ENCODE measurements at places on chromosomes 12 and 14.

- DNase-seq, result no peak
These were observed 41.1 kb downstream of the BBS10 start for GRCh38 chr12:76307083-76307482.

- no peak for DNase-seq
These were observed 83.0 kb downstream of the DENND5B start for GRCh38 chr12:31507966-31508365.

- peak; percentile 92 for DNase-seq
These were observed 50.9 kb upstream of the VASH1 start for GRCh38 chr14:76710056-76711010.

DNA sequence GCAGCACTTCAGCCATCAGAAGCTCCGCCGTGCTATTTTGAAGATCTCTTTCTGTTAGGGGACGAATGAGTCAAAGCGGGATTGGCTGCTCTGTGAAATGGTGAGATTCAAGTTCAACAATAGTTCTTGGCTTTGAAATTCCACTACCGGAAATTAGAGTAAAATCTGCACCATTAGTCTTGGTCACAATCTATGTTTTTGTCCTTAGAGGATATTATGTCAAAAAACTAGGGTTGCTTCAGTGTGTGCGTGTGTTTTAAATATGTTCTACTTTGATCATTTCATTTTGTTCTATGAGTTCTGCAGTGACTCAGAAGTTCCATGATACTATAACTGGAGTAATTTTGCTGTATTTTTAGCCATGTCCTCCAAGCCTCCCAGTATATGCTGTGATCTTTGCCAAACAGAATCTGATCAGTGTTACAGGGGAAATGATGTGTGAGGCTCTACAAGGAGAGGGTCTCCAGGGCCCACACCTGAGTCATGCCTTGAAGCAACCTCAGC is 22.6 kb downstream of the GPHB5 start:
- DNase-seq, result no peak

DNA sequence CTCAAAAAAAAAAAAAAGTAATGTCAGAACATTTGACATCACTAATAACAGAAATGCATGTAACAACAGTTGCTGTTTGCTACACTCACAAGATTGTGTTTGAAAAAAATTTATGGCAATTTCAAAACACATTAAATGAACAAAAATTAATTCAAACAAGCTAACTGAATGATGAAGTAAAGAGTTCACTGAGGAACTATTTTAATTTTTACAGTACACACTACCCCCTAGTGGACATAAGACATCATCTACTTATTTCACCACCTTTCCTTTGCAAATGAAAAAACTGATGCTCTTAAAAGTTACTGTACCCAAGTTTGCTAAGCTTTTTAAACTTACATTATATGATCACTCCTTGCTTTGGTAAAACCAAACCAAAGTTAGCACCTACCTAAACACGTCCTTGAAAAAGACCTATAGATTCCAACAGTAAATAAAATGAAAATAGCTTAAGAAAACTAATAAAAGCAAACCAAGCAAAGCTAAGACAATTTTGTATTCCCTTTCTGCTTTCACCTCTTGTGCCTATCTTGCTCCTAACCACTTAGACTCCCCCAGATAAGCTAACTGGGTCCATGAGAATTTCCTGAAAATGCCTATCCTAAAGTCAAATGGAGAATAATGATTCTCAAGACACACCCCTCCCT is 22.2 kb downstream of the UBE2N start:
- peak; percentile 35 for DNase-seq

DNA sequence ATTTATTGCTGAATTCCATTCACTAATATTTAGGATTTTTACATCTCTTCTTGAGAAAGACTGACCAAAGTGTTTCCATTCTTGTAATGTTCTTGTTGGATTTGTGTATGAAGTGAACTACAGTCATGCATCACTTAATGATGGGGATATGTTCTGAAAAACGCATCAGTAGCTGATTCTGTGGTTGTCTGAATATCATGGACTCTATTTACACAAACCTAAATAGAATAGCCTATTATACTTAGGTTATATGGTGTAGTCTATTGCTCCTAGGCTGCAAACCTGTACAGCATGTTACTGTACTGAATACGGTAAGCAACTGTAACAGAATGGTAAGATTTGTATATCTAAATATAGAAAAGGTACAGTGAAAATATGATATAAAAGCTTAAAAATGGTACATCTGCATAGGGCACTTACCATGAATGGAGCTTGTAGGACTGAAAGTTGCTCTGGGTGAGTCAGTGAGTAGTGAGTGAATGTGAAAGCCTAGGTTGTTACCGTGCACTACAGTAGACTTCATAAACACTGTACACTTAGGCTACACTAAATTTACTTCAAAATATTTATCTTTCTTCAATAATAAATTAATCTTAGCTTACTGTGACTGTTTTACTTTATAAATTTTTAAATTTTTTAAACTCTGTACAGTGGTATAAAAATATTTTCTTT is 27.6 kb upstream of the P2RX4 start:
- no peak for DNase-seq

DNA sequence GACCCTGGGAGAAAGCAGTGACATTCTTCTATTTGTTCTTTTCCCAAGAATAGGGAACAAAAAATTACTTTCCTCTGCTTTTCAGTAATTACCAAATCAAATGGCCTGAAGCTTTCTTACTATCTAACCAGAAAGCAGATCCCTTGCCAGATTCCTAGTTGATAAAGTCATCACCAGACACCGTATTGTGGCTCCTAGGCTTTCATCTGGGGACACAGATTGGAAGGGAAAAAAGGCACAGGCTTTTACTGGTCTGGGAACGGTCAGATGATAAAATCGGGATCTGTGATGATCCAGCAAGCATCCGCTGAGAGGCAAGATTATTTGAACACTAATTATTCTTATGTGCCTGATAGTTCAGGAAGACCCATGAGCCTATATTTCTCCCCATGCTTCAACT is 79.1 kb upstream of the BCL2L14 start:
- DNase-seq, result no peak

- DNase-seq, result peak; percentile 53
These were observed 122.9 kb downstream of the TSPAN9 start for GRCh38 chr12:3200032-3200617.

- DNase-seq, result no peak
These were observed 737.8 kb downstream of the RERGL start for GRCh38 chr12:17352164-17352563.

DNA sequence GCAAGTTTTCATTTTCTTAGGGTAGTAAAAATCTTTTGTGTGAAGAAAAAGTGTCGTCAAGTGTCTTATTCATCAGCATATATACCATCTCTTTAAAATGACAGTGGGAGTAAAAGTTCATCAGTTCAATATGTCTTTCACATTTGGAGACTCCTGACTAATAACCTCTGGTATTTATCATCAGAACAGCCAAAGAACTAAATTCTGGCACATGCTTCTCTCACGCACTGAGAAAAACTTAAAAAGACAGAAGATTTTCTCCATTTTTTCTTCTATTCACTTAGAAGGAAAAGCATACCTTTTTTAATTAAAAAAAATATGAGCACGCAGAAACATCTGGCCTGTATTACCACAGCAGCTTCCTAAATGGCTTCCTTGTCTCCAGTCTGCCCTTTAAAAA is 265.7 kb downstream of the AKAP6 start:
- DNase-seq, result no peak

GRCh38 chr12:86838711-86839110 is 582.5 kb upstream of the MGAT4C start:
- DNase-seq, result no peak

DNA sequence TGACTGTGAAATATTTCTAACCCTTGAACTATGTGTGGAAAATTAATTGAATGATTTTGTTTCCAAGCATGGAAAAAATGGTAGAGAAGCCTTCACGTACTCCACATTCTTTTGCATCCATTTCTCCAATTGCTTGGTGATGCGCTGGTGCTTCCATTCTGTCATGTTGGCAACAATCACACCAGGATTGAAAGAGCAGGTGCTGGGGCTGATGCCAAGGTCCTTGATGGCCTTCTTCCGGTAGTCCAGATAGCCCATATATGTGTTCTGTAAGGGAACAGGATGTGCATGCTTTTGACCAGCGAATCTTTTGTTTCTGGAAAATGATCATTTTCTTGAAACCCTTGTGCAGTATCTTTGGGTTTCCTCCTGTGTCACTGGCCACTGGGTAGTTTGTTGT is 28.6 kb downstream of the TDG start:
- DNase-seq, result peak; percentile 2

DNA sequence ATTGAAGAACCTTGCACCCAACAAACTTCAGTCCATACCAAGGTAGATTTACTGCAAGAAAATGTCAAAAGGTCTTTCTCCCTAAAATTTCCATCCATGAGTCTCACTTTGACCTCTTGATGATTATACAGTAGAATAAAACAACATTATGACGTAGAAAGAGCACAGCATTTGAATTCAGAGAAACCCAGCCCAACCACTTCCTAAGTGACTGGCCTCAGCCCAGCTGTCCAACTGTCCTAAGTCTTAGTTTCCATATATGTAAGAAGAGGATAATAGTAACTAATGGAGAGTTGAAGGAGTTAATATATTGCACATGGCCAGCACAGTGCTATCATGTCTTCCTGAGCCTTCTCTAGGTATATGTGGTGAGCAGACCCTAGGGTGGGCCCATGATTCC is 41.0 kb upstream of the NELL2 start:
- no peak for DNase-seq

DNA sequence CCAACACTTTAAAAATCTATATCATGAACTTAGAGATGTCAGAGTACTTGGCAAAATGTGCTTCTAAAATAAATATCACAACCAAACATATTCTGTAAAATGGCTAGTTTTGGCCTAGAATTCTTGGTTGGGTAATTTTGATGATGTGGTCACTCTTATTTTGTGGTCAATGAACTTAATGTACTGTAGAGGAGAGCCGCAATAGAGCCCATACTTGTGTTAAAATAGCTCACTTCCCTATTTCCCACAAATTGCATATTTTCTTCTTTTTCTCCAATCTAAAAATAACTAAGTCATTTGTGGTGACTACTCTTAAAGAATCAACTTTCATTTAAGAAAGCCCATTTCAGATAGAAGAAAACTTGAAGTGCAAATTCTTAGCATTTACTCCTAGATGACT is 619.4 kb downstream of the CCER1 start:
- no peak for DNase-seq

- no peak for DNase-seq
These were observed 132.9 kb upstream of the DIO2 start for GRCh38 chr14:80344208-80344607.

DNA sequence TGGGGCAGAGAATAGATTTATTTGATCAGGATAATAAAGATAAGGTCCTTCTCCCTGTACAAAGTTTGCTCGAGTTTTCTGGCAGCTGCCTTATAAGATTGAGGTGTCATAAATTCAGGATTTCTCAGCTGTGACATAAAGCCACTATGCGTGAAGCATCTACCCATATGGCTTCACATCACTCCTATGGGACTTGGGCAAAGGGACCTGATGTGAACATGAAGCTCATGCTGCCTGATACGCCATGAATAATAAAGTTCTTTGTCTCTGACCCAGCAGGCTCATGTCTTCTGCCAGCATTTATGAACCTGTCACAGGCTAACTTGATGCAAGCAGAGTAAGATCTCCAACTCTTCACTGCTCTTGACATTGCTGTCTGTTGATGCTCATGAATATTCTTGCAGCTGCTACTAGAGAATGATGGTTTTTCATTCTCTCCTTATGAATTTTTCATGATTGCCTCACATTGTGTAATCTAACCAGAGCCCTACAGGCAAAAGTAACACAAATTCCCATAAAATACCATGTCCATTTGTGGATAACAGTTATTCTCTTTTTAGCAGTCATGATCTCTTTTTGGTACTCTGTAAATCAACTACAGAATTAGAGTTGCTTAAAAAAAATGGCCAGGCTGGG is 49.0 kb upstream of the CPNE8 start:
- DNase-seq, result no peak

- DNase-seq, result no peak
These were observed 8.9 kb upstream of the IFNG-AS1 start for GRCh38 chr12:67980391-67980790.

- no peak for DNase-seq
These were observed 46.7 kb downstream of the IRAK3 start for GRCh38 chr12:66235626-66236281.

DNA sequence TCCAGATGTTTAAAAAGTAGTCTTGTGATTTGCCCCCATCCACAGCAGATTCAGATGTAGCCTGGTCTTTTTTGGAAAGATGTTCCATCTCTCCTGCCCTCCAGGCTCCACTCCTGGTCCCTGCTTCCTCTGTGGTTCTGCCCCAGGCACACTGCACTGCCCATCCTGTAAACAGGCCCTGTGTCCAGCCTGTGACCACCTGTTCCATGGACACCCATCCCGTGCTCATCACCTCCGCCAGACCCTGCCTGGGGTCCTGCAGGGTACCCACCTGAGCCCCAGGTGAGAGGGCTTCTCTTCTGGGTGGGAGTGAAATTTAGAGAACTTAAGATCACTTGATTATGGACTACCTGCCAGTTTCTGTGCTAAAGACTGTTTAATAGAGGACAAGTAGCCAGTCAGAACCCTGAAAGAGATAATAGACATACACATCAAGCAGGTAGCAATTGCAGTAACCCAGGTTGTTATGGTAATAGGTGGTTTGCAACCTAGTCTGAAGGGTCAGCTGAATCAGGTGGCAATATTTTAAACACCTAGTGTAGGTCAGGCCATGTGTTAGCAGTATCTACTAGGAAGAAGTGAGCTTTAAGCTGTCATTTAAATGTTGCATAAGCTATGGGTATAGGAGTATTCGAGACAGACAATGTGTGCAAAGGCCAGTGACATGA is 2.1 kb downstream of the RNF31 start:
- no peak for DNase-seq

DNA sequence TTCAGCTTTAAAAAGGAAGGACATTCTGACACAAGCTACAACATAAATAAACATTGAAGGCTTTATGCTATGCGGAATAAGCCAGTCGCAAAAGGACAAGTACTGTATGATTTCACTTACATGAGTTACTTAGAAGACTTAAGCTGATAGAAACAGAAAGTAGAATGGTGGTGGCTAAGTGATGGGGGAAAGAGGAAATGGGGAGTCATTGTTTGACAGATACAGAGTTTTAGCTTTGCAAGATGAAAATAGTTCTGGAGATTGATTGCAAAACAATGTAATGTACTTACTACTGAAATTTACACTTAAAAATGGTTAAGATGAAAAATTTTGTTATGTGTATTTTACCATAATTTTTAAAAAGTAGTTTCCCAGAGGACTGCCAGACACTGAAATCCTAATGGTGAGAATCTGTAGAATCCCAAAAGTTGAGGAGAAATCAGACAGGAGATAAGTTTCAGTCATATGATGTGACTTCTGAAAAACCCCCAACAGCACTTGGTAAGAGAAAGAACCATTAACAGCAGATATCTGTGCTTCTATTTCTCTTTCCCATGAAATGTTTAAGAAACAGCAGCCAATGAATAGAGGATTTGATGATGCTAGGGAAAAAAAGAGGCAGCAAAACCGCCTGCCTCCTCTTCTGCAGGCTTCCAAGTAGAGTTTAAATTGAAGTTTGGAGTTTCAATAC is 16.6 kb upstream of the CLEC2A start:
- DNase-seq, result no peak

DNA sequence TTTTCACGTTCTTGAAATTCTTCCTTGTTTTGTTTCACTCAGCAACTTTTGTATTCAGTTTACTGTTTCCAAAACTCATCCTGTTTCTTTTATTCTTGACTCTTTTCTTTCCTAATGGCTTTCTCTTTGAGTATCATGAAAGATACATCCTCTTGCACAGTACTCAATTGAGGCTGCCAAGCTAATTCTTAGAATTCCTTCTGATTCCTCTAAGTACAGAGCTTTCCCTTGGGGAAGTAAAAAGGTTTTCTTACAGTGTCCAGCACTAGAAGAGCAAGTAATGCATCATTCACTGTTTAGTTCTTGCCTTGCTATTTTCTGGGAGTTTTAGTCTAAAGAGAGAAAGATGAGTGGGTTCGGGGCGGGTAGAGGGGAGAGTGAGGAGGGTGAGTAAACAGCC is 154.1 kb downstream of the NEDD1 start:
- no peak for DNase-seq

Data from COR-L47 (cell line).